ENCODE measurements at places on chromosomes 7 and 10. TPM values are rescaled to one million over a fixed set of nuclear protein-coding genes. Genes with fewer than 3 reads are reported as not detected.

Gene PLCE1
- total RNA-seq, result 0.26 TPM

DNA sequence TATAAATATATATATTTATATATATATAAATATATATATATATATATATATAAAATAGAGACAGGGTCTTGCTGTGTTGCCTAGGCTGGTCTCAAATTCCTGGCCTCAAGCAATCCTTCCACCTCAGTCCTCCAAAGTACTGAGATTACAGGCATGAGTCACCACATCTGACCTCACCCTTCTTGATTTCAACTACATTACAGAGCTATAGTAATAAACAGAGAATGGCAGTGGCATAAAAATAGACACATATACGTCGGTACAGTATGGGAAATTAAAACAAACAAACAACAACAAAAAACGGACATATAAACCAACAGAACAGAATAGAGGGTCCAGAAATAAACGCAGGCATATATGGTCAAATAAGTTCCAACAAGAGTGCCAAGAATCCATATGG is 77.6 kb upstream of the PPP1R3A start:
- no peaks in the 10 kb centered on the region for H3K4me1 ChIP-seq
- no peaks in the 10 kb centered on the region for H3K36me3 ChIP-seq
- H3K4me3 ChIP-seq, result no peak overlapping the region
- H3K27me3 ChIP-seq, result no peaks in the 10 kb centered on the region
- no peak for DNase-seq

GRCh38 chr10:132066186-132066585 is 440 bp downstream of the JAKMIP3 start:
- peak overlapping the region; percentile 42 for H3K4me3 ChIP-seq
- H3K27ac ChIP-seq, result peak overlapping the region; percentile 53
- no peaks in the 10 kb centered on the region for H3K36me3 ChIP-seq
- DNase-seq, result peak; percentile 21

Gene CABCOCO1
- not detected for total RNA-seq

Gene POLR2J2
- total RNA-seq, result 7.2 TPM

Gene OR2A25
- not detected for total RNA-seq

GRCh38 chr7:33477719-33478480 is 348.5 kb downstream of the BBS9 start:
- H3K36me3 ChIP-seq, result no peaks in the 10 kb centered on the region
- no peak overlapping the region for H3K27ac ChIP-seq
- no peaks in the 10 kb centered on the region for H3K27me3 ChIP-seq

- peaks cover 13% of the 10 kb centered on the region for H3K27me3 ChIP-seq
- H3K4me3 ChIP-seq, result no peak overlapping the region
- no peak for DNase-seq
- no peak overlapping the region for H3K27ac ChIP-seq
- no peaks in the 10 kb centered on the region for H3K36me3 ChIP-seq
Observed at GRCh38 chr10:130037169-130037661, 73.1 kb upstream of the EBF3 start.

- H3K27ac ChIP-seq, result peak overlapping the region; percentile 28
- H3K36me3 ChIP-seq, result no peaks in the 10 kb centered on the region
- H3K4me1 ChIP-seq, result peaks cover 41% of the 10 kb centered on the region
- no peaks in the 10 kb centered on the region for H3K27me3 ChIP-seq
- DNase-seq, result no peak
Observed at GRCh38 chr7:69685293-69685631, 87.0 kb downstream of the AUTS2 start.

DNA sequence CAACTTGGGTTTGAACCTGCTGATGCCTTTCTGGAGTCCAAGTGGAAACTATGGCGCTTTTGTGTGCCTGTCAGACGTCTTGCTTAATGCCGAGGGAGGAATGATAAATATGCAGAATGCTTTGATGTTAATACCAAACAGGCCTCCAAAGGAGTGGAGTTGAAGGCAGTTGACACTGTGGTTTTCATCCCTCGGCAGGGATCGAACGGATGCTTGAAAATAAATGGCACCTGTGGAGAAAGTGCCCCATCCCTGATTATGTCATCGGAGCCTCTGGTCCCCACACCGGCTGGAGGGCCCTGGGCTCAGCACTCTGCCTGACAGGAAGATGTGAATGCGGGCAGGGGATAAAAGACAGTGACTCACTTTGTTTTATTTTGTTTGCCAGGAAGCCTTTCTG is 148.7 kb upstream of the GPR26 start:
- no peak overlapping the region for H3K27ac ChIP-seq
- no peaks in the 10 kb centered on the region for H3K36me3 ChIP-seq
- H3K27me3 ChIP-seq, result peaks cover 9% of the 10 kb centered on the region
- no peaks in the 10 kb centered on the region for H3K4me1 ChIP-seq
- H3K4me3 ChIP-seq, result no peak overlapping the region

- no peaks in the 10 kb centered on the region for H3K27me3 ChIP-seq
- H3K27ac ChIP-seq, result no peak overlapping the region
- H3K36me3 ChIP-seq, result no peaks in the 10 kb centered on the region
- DNase-seq, result peak; percentile 81
Observed at GRCh38 chr7:135512135-135512887, 2.4 kb upstream of the CNOT4 start.

- H3K4me3 ChIP-seq, result no peak overlapping the region
- DNase-seq, result peak; percentile 33
- no peak overlapping the region for H3K27ac ChIP-seq
- no peaks in the 10 kb centered on the region for H3K27me3 ChIP-seq
Observed at GRCh38 chr10:101444058-101444898, 90.3 kb downstream of the BTRC start.

Gene ENKUR
- 0.17 TPM for total RNA-seq

Gene CDC123
- total RNA-seq, result 189 TPM

Gene CSGALNACT2
- total RNA-seq, result 18.6 TPM

DNA sequence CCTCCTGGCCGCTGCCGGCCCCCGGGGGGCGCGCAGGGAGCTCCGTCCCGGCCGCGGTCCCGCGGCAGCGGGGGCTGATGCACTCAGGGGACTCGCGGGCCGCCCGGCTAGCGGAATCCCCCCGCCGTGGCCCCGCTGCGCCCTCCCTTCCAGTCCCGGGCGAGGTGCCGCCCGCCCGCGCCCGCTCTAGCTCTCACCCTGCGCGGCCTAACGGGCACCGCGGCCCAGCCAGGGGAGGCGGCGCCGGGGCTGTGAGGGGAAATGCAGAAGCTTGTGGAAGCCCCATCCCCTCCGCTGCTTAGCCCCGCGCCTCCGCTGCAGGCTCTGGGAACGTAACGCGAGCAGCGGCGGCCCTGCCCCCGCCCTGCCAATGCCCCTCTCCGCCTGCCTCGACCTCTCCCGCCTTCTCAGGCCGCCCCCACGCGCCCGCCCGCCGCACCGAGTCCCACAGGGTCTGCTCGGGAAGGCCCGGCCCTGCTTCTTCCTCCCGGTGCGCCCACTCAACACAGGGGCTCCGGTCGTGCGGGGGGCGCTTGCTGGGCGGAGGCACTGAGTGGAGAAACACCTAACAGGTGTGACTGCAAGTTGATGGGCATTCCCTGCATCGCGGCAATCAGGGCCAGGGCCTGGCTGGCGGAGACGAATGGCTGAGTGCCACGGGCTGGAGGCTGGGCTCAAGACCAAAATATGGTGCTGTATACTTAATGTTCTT is 384 bp upstream of the TMEM229A start:
- peak overlapping the region; percentile 98 for H3K27ac ChIP-seq
- H3K4me3 ChIP-seq, result peak overlapping the region; percentile 77
- no peaks in the 10 kb centered on the region for H3K27me3 ChIP-seq
- peaks cover 54% of the 10 kb centered on the region for H3K4me1 ChIP-seq

Gene ACTR3C
- 4.5 TPM for total RNA-seq

- H3K4me3 ChIP-seq, result no peak overlapping the region
- no peak overlapping the region for H3K27ac ChIP-seq
- H3K4me1 ChIP-seq, result no peaks in the 10 kb centered on the region
- H3K27me3 ChIP-seq, result no peaks in the 10 kb centered on the region
Observed at GRCh38 chr10:60073397-60073780, 167.0 kb upstream of the CCDC6 start.

DNA sequence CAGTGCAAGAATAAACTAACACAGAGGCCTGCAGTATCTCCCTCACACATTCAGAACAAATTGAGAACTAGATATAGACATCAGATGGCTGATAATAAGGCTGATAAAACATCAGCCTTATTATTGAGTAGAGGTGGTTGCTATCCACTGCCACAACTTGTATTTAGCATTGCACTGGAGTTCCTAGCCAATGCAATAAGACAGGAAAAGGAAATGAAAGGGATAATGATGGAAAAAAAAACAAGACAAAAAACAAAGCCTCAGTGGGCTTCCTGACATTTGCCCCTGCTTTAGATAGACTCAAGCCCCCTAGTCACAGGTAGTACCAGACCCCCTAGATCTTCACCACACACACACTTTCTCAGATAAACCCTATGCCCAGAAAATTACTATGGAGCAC is 33.2 kb upstream of the ELN start:
- no peaks in the 10 kb centered on the region for H3K4me1 ChIP-seq
- H3K27me3 ChIP-seq, result no peaks in the 10 kb centered on the region
- H3K36me3 ChIP-seq, result no peaks in the 10 kb centered on the region

Gene KIFBP
- 40.5 TPM for total RNA-seq

- H3K27me3 ChIP-seq, result no peaks in the 10 kb centered on the region
- H3K36me3 ChIP-seq, result no peaks in the 10 kb centered on the region
- no peaks in the 10 kb centered on the region for H3K4me1 ChIP-seq
- DNase-seq, result no peak
- no peak overlapping the region for H3K4me3 ChIP-seq
- H3K27ac ChIP-seq, result no peak overlapping the region
Observed at GRCh38 chr10:103676851-103677417, 178.4 kb downstream of the SH3PXD2A start.

All from A673 (cell line).